ENCODE measurements at places on chromosomes 16 and 17.

DNA sequence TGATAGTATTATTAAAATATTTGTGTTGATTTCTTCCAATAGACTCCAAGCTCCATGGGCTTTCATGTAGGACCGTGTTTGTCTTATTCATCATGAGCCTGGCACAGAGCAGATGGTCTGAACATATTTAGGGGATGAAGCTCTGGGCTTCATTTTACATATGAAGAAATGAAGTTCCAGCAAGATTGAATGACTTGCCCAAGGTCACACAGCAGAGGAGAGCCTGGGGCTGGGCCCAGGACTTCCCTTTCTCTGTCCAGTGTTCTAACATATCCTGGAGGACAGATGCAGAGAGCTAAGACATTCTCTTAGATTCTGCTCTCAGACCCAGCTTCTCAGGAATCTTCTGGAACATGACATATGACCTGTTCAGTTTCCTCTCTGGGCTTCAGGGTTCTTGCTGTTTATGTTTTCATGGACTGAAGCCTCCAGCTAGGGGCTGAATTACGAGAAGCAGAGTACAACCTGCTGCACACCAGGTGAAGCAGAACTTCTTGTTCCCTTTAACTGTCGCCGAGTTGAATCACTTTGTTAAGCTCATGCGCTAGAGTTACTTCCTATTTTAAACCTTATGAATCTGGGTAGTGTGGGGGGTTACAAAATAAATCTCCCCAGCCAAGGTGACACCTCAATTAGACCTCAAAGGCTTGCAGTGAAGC, 53.6 kb downstream of the GPRC5B start:
- no peak for ATAC-seq

GRCh38 chr16:48556913-48557351, 53.0 kb downstream of the N4BP1 start:
- no peak for ATAC-seq

DNA sequence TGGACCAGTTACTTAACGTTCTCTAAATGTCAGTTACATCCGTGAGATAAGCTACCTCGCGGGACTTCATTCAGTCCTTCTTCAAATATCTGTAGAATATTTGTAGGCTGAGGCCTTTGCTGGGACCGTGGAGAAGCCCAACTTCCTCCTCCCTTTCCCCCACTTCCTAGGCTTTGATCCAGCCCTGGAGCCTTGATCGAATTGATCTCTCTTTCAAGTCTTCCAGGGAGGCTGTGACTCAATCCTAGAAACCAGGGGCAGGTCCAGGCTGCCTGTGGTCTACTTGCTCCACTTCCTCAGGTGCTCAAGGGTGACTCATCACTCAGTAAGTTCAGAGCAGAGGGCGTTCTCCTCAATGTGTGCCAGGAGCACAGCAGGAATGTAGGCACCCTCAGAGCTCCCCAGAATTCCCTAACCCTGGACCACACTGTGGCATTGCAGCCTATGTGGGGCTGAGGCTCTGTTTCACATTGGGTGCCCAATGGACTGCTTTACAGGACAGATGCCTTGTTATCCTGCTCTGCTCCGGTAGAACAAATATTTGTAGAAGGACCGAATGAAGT, 11.2 kb upstream of the CEP20 start:
- no peak for ATAC-seq

DNA sequence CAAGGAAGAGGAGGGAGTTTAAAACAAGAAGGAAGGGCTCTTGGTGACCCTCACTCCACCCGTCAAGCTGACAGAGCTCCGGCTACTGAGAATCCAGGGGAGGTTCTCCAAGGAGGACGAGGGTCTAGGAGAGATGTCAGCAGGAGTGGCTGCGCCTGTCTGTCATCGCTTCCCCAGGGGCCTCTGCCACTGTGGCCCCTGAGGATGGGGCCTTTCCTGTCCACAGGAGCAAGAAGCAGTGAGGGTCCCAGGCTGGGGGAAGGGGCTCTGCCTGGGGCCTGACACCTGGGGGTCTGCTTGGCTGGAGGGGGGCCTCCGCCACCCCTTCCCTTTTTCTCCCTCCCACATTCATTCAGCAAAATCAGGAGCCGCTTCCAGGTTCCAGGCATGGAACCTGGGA, 66.5 kb upstream of the TNRC6C start:
- no peak for ATAC-seq

GRCh38 chr16:27368358-27368722, 33.6 kb upstream of the IL21R start:
- no peak for ATAC-seq

- ATAC-seq, result no peak
Measured at GRCh38 chr17:42953669-42954068, 10.6 kb downstream of the AARSD1 start.

DNA sequence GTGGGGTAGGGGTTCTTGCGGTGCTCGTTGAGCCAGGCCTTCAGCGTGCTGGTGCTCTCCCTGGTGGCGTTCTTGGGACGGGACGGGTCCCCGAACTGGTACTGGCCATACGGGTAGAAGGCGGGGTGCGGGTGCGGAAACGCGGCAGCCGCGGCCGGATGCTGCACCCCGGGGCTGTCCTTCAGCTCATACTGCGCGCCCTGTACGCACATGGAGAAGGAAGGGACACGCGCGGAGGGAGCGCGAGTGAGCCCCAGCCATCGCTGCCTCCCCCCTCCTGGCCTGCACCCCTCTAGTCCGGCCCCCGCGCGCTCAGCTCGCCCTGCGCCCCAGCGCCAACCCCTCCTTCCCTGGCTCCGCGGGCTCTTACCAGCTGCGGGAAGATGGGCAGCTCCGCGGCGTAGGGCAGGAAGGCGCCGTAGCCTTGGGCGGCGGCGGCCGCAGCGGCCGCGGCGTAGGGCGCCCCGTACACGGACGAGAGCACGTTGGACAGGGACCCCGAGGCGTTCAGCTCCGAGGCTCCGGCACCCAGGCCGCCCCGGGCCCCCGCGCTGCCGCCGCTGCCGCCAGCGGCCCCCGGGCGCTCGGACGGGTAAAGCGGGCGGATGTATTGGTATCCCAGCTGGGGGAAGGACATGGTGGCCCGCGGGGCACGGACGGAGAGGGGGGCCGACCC, 1.0 kb downstream of the IRX3 start:
- no peak for ATAC-seq

DNA sequence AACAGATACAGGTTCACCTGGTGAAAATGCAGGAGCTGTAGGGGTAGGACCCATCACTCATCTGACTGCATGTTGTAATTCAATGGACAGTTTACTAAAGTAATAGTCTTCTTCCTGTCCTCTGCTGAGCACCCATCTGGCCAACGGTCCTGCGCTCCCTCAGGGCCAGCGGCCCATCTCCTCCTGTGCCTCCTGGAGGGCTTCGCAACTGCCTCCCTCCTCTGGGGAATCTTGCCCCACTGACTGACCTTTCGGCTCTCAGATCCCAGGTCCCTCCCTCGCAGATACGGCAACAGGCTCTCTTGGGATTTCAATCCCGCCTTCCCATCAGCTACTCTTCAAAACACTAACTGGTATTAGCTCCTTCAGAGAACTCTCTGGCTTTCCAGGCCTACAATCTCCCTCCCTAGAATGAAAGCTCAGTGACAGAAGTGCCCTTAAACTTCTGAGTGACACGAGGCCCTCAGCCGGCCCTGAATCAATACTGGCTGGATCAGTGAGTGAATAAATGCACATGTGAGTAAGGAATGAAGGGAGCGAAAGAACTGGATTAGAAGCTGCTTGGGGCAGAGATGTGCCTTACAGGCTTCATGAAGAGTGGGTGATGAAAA, 1.3 kb downstream of the PEMT start:
- no peak for ATAC-seq

DNA sequence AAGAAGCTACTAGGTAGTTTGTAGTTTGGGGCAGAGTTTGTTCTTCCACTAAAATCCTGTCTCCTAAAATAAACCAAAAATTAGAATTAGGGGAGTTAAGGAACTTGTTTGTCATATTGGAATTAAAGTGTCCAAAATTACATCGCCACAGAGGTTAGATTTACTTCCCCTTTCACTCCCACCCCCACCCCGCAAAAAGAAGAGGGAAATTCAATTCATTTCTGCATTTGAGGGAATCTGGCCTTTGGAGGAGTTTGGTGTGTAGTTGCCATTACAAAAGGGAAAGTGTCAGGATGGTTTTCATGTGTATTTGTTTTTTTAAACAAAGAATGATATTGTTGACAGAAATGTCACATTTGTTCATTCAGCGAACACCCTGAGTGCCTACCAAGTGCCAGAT, 5.8 kb downstream of the TMEM97 start:
- no peak for ATAC-seq

- peak; percentile 64 for ATAC-seq
Measured at GRCh38 chr17:8016632-8017424, 14.4 kb downstream of the GUCY2D start.

DNA sequence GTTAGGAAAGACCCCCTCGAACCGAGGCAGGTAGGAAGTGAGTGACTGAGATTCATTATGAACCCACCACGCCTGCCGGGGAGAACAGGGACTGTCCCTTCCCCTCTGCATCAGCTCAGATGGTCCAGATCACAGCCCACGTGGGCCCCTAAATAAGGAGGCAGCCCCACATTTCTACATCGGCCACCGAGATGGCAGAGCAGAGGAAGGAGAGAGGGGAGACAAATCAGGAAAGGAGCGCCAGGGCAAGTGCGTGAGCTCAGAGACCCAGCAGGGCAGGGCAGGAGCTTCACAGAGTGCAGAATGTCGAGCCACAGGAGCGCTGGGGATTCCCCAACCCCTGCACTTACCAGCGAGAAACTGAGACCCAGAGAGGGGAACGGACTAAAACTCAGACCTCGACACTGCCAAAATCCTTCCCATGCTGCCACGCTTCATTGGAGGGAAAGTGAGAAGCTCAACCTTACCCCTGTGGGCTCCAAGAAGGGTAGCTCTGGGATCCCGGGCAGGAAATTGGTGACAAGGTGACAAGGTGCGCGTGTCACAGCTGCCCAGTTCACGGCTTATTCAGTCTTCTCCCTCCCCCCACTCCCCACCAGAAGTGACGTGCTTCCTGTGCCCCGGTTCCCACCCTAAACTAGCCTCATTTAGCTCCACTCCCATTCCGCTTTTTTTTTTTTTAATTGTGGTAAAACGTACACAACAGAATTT, at the start of gene ICAM2:
ICAM2 (minus strand) TSS at position 578 of the 711 bp plus-strand sequence. CDS start 13,942 bp downstream, outside the sequence.
- peak; percentile 82 for ATAC-seq

GRCh38 chr17:73956595-73957465, 246.6 kb upstream of the RPL38 start:
- no peak for ATAC-seq

DNA sequence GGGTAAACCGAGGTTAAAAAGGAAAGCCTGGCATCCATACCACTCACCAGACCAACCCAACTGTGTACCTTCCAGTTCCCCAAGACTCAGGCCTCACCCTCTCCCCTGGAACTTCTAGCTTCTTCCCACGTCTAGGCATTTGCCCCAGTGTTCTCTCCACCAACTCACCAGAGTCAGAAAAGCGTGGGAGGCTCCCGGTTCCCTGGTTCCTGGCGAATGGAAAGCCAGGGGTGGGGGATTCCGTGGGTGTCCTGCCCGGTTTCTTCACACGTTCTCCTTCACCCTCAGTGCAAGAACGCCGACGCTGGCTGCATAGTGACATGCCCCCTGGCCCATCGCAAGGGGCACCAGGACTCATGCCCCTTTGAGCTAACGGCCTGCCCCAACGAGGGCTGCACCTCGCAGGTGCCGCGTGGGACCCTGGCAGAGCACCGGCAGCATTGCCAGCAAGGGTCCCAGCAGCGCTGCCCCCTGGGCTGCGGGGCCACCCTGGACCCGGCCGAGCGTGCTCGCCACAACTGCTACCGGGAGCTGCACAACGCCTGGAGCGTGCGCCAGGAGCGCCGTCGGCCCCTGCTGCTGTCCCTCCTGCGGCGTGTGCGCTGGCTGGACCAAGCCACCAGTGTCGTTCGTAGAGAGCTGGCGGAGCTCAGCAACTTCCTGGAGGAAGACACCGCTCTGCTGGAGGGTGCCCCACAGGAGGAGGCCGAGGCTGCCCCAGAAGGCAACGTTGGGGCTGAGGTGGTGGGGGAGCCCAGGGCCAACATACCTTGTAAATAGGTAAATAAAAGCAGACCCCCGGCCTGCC, 1.7 kb downstream of the RNF151 start:
- ATAC-seq, result no peak

GRCh38 chr16:72815348-72816318, 232.3 kb downstream of the ZFHX3 start:
- no peak for ATAC-seq

- ATAC-seq, result peak; percentile 21
Measured at GRCh38 chr17:58331815-58332777, 3.5 kb upstream of the TSPOAP1 start.

DNA sequence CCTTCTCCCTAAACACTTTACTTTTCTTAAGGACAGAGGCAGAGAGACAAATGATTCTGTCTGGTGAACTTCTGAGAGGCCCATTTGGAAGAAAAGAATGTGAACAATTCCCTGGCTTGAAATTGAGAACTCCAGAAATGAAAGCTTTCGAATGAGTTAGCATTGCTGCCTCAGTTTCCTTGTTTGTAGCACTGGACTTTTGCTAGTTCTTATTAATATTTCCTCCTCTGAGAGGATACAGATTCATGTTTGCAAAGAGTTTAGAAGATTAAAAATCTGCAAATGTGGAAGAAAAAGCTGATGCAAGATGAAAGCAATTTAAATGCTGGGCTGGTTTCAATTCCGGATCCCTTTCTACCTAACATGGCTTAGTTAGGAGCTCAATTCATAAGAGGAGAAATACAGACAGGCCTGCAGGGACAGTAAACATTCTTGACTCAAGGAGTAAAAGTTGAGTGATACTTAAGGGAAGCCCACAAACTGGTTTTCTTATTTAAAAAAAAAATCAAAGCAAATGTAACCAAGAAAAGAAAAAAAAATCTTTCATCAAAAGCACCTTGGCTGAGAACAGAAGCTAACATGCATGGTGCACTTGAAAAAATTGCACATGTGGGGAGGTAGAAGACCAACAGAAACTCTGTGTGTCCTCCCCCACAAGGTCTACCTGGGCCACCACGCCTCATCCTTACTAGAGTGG, 27.1 kb downstream of the HNF1B start:
- ATAC-seq, result no peak

DNA sequence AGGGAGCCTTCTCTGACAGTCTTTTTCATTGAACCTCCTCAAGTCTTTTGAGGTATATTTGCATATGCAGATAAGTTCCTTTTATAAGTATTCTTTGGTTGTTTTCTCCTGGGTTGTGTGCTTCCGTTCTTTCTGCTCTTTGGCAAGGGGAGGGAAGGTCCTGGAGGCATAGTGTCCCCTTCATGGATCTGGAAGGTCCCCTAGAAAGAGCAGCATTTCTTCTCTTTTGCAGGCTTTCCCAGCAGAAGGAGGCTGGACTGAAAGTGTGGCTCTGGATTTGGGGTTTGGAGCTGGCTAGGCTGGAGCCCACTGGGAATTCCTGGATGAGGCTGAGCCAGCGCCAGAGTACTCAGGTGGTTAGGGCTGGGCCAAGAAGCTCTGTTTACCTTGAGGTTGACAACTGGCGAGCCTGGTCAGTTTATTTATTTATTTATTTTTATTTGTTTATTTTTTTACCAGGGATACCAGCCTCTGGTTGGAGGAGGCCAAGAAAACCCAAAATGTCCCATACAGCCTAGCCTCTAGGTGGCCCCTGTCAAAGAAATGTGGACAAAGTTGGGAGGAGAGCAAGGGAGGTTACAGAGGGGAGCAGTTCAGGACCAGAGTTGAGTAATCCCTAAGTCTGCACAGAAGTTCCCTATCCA, 5.4 kb upstream of the TOP2A start:
- no peak for ATAC-seq

Measured in gastroesophageal sphincter (tissue), 4 donors.